ENCODE measurements at places on chromosomes 16 and 17. TPM values are rescaled to one million over a fixed set of nuclear protein-coding genes. Genes with fewer than 3 reads are reported as not detected.

GRCh38 chr16:72434159-72434558 is 262.2 kb upstream of the PMFBP1 start:
- no peak for DNase-seq
- H3K4me1 ChIP-seq = no peaks in the 10 kb centered on the region
- H3K27me3 ChIP-seq = no peaks in the 10 kb centered on the region
- H3K4me3 ChIP-seq = no peak overlapping the region
- H3K27ac ChIP-seq = no peak overlapping the region

GRCh38 chr16:54093281-54093680 is 193.3 kb downstream of the IRX3 start:
- H3K36me3 ChIP-seq = peaks cover 13% of the 10 kb centered on the region
- H3K4me3 ChIP-seq = no peak overlapping the region
- DNase-seq = no peak

DNA sequence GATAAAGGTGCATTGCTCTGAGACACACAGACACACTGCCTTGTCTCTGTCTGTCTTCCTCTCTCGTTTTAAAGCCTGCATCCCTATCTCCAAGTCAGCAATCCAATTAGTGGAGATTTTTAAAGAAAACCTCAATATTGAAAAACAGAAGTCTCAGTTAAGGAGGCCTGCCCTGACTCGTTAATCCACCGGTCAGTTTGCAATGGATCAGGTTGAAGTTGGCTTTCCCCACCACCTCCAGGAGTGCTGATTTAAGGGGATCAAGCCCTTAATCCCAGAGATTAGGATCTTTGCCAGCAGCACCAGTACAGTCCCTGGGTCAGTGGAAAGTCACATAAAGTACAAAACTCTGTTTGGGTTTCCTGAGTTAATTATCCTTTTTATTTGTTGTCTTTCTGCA is 271.1 kb upstream of the ASIC2 start:
- peaks cover 20% of the 10 kb centered on the region for H3K4me1 ChIP-seq
- no peak overlapping the region for H3K4me3 ChIP-seq

The HBA1 gene
- total RNA-seq = 78.7 TPM
